ENCODE measurements at places on chromosomes 12 and 14. TPM values are rescaled to one million over a fixed set of nuclear protein-coding genes. Genes with fewer than 3 reads are reported as not detected.

GRCh38 chr12:119208626-119209061, 29.9 kb downstream of the HSPB8 start:
- DNase-seq = peak; percentile 44

DNA sequence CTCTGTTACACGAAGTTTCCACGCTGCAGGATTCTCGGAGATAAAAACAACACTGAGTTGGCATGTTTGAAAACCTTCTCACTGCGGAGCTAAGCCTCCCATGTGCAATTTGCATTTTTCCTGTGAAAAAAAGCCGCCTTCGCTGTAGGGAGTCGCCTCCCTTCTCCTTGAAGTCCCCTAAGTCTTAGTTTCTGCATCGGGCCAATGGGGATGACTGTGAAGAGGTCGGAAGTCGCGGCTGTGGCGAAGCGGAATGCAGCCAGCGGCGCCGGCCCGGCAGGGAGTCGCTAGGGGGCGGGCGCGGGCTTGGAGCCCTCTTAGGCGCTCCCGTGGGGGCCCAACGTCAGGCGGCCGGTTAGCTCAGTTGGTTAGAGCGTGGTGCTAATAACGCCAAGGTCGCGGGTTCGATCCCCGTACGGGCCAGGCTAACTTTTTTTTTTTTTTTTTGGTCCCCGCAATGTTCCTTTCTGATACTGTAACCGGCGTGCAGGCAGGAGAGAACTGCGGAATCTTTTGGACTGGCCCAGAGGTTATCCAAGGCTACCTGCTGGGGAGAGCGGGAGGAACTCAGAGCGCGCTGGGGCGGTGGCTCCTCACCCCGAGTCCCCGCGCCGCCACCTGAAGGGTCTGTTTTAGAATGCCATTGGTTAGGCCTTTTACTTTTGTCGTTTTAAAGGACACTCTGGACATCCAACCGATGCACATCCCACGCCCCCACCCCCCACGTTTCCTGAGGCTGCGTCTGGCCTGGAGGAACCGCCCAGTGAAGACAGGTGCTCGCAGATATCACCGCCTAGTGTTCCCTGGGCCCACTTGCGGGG, 2.6 kb upstream of the ZNF839 start:
- peak; percentile 95 for DNase-seq

DNA sequence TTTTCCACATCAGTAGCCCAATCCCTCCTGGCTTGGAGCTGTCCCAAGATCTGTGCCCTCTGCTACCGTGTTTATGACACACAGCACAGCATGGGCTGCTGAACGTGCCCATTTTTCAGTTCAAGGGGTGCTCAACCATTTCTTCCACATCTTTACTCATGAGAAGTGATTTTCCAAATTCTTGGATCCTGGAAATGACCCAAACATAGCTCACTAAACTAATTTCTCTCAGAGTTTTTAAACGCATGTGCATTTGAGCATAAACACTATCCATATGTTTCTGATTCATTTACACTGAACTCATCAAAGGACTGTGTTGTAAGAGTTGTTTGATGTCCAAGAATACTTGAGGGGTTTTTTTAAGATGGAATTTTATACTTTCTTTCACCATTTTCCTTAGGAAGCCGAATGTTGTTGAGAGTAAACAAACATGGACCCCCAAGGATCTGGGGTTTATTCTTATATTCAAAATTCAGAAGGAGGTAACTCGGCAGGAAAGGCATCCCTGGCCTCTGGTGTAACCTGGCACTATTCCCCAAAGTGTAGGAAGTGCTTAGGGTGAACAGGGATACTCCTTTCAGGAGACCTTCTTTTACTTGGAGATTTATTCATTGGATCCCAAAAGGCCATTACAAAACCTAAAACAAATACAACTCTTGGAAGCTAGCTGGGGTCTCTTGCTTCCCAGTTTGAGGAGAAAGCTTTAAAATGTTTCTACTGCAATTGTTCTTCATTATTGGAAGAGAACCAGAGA, 215.0 kb downstream of the BMP4 start:
- DNase-seq = no peak

- DNase-seq = no peak
Measured at GRCh38 chr12:22353615-22354325, 19.3 kb upstream of the ST8SIA1 start.

DNA sequence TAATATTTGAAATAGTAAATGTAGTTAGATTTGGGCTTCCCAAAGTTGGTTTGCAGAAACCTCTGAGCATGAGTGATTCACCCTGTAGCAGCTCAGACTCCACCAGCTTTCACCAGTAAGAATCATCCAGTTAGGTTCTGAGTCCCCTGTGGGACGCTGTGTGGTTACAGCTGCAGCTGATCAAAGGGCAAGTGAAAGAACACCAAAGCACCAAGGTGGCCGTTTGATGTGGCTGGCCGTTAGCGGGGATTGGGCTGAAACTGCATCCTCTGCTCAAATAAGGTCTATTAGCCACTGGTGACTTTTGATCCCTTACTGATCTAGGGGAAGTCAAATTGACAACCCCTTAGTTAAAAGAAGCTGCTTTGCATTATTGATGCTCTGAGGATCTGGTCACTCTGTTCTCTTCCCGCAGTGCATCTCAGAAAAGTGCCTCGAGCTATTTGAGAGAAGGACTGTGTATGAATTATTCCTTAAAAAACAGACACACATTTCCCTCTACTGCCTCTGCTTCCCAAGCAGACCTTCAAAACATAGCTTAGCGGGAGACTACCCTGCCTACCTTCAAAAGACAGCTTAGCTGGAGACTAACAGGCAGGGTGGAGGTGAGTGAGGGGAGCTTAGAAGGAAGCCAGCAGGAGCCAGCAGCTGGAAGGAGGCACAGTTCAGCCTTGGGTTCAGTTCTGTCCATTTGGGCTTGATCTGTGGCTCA, 3.7 kb downstream of the ABHD12B start:
- DNase-seq = no peak

GRCh38 chr14:73241481-73242165, 4.3 kb downstream of the PAPLN start:
- peak; percentile 33 for DNase-seq

DNA sequence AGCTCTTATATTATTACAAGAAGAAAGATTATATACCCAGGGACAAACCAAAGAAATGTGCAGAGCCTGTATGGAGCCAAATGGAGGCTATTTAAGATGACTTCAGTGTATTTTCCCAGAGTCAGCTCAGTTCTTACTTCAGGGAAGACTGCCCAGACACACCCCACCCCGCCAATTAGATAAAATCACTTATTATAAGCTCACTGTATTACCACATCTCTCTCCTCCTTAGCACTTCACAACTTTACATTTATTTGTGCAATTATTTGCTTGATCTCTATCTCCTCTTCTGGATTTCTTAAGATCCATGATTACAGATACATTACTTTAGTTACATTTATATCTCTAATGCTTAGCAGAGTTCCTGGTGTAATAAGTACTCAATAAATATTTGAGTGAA, 24.7 kb upstream of the WDR89 start:
- DNase-seq = no peak

- DNase-seq = no peak
Measured at GRCh38 chr12:57341275-57341990, 89.4 kb downstream of the R3HDM2 start.

DNA sequence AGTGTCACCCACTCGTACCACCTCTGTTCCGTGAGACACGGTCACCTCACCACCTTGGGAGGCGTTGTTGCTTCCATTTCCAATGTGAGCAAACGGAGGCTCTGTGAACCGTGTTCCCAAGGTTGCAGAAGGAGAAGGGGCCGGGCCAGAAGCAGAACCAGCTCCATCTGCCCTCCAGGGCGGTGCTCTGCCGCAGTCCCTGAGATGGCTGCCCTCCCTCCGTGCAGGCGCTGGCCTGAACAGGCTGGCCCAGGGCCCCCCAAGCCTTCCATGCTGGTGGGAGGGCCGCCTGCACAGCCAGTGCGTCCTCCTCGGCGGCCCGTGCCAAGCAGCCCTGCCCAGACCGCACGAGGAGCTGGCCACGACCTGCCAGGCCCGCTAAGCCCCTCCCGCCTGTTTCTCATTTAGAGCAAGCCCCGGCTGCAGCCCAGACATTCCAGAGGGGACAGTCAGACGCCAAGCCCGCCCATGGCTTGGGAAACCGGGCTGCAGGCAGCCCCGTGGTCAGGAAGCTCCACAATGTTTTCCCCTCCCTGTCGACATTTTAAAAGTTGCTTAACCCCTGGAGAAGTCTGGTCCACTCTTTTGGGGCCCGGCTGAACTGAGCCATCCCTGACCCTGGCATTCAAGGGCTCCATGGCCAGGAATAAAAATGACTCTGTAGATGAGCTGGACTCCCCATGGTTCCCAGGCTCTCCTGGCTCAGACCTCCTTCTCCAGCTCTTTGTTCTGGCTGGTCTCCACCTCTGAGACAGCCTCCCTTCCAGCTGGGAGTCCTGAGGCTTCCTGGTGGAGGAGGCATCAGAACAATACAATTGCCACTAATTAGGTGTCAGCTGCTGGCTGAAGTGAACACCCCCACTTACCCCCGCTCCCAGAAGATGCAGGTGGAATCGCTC, 236.0 kb downstream of the BCL11B start:
- DNase-seq = peak; percentile 77

- no peak for DNase-seq
Measured at GRCh38 chr14:22658946-22659345, 14.8 kb upstream of the OR6J1 start.

GRCh38 chr12:121812320-121812871, 8.6 kb downstream of the SETD1B start:
- DNase-seq = peak; percentile 78

Gene PGF
- total RNA-seq = 4.6 TPM

Gene SLC2A14
- total RNA-seq = 1.1 TPM

Gene CISTR
- total RNA-seq = not detected

Gene NOVA1
- total RNA-seq = 18.7 TPM

Gene PLA2G1B
- total RNA-seq = 4.7 TPM

Gene TBX5
- 0.20 TPM for total RNA-seq

Data from mucosa of gallbladder (tissue), 1 donor.